ENCODE measurements at places on chromosomes 2 and 18. TPM values are rescaled to one million over a fixed set of nuclear protein-coding genes. Genes with fewer than 3 reads are reported as not detected.

The LCT gene
- under 0.01 TPM for total RNA-seq

The NDC80 gene
- total RNA-seq: 9.8 TPM

The RAB10 gene
- 61.7 TPM for total RNA-seq

The IGFBP5 gene
- 246 TPM for total RNA-seq

GRCh38 chr2:134407154-134407890, 153.4 kb downstream of the MGAT5 start:
- DNase-seq: no peak

DNA sequence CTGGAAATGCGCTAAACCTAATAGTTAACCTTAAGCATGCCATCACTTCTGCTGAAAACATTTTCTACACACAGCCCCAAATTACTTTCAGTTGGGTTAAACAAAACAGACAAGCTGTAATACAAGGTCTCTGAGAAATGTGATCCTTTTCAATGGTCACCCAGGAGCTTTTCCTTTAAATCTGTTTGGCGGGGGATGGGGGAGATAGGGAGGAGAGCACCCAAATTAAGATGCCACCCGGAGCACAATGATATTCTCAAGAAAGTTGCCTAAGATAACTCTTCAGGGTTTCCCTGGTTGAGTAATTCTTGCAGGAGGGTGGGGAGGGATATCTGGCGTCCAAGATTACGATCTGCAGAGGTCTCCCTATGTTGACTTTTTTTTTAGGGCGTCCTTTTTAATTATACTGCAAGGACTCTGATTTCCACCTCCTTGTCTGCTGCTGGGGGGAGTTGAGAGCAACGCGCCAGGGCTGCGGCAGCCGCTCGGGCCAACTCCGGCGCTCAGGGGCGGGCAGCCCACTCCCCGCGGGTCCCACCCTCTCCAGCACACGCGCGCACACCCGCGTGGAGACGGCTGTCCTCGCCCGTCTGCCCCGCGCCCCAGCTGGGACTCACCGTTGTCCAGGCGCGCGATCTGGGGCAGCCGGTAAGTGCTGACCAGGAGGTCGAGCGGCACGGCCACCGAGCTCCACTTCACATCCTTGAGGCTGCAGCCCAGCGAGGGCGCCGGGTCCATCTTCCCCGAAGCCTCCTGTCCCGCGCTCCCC, 807 bp downstream of the GAREM1 start:
- no peak for DNase-seq

DNA sequence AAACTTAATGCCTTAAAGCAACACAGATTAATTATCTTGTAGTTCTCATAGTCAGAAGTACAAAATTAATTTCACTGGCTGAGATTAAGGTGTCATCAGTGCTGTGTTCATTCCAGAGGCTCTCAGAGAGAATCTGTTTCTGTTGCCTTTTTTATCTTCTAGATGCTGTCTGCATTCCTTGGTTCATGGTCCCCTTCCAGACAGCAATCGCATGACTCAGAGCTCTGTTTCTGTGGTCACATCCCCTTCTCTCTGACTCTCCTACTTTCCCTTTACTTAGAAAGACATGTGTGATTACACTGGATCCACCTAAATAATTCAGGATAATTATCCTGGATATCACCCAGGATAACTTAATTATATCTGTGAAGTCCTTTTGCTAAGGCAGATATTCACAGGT, 148.6 kb downstream of the MAIP1 start:
- no peak for DNase-seq

DNA sequence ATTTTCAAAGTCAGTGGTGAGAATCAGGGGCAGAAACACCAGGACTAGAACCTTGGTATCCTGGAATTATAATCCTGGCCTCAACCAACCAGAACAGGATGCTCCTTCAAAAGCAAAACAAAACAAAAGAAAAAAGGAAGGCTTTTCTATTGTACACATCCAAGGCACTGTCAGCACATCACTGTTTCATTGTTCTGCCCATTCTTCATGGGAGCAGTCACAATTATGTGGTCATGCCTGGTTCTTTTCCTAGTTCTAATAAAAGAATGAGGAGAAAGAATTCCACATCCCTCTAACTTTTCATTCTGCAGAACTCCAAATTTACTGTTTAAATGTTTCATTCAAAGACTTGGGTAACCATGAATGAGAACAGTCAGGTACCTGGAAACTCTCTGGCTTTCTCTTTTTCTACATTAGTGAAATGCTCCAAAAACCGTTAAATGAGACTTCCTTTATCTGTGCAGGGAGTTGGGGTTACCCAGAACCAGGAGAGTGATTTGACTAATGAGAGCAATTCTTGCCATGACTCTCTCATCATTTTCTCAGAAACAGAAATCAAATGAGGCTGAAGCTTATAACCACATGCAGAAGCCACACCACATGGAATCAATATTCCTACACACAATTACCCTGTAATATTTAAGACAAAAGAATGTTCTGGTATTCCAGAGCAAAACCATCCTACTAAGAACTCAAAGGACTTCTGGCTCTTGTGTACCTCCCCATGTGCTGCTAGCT, 110.9 kb upstream of the CCDC150 start:
- peak; percentile 20 for DNase-seq

- no peak for DNase-seq
Observed at GRCh38 chr2:207417301-207417718, 112.5 kb upstream of the CREB1 start.

- DNase-seq: peak; percentile 12
Observed at GRCh38 chr2:88739985-88740600, 48.6 kb downstream of the RPIA start.

- DNase-seq: no peak
Observed at GRCh38 chr2:241108271-241109209, 6.5 kb upstream of the MTERF4 start.

GRCh38 chr2:73983322-73984202, 1.1 kb upstream of the TET3 start:
- no peak for DNase-seq

- DNase-seq: no peak
Observed at GRCh38 chr18:76370201-76370600, 124.8 kb downstream of the ZNF516 start.

DNA sequence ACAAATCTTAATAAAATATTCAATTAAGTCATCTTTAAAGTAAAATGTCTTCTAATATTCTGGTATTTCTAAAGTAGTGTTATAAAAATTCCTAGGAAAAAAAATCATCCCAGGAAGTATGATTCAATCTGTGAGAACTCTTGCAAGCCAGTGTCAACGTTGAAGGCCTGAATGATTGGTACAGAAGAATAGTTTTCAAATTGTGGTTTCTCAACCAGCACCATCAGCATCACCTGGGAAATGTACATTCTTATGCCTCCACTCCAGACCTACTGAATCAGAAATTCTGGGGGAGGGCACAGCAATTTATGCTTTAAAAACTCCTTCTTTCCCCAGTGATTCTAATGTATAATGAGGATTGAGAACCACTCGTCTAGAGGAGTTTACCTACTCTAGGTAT, 62.3 kb upstream of the C2orf15 start:
- no peak for DNase-seq

DNA sequence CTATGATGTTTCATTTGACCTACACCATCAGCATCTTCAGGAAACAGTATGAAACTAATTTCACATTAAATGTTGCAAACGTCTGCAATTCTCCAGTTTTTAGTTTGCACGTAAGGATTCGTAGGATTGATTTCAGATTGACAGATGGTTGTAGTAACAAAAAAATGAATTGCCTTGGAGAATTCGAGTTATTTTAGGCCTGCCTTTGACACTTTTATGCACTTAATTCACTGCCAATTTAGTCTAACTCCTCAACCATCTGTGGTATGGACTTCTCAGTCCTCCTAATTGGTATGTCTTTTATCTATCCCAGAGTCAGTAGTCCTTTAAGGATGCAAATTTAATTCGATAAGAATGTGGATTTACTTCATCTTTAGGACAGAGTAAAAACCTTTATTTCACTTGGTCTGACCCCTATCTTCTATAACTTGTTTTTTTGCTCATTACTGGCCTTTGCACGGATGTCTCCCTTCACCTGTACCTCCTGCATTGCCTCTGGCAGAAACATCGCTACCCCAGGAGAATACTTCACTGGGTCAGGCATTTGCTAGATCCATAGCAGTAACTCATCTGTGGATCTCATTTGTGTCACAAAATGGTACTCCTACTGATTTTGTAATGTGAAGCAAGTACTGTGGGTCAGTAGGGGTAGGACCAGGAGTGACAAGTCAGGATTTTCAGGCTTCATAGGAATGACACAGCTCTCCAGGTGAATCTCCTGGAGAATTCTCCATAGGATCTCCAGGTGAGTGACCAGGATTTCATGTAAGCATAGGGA, 3.9 kb downstream of the RPL37A start:
- DNase-seq: no peak

- DNase-seq: no peak
Observed at GRCh38 chr18:76389716-76390115, 105.3 kb downstream of the ZNF516 start.

GRCh38 chr2:24337890-24338289, 22.4 kb downstream of the ITSN2 start:
- DNase-seq: no peak

DNA sequence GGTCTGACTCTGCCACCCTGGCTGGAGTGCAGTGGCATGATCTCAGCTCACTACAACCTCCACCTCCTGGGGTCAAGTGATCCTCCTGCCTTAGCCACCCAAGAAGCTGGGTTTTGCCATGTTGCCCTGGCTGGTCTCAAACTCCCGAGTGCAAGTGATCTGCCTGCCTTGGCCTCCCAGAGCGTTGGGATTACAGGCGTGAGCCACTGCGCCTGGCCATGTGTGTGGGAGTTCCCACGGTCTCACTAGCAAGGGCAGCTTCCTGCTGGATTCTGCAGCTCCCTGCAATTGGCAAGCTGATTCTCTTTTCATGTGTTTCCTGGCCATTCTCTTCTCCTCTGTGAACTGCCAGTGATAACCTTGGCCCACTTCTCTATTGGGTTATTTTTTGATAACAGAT, 84.0 kb downstream of the USP40 start:
- DNase-seq: no peak
